ENCODE measurements at places on chromosomes 13 and 19.

DNA sequence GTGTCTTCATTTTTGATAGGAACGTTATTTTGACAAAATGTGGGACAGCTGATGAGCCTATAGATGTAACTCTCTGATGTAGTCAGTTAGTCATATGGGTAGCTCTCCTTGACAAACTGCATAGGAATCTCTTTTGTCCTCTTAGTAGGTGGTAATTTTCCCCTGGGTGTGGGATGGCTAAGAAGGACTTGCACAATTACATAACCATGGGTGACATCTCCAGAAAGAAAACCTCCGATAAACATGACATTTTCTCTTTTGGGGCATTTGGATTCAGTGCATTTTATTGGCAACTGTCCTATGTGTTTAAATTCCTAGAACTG lies 41.8 kb downstream of the IGFL3 start:
- no peak for DNase-seq

DNA sequence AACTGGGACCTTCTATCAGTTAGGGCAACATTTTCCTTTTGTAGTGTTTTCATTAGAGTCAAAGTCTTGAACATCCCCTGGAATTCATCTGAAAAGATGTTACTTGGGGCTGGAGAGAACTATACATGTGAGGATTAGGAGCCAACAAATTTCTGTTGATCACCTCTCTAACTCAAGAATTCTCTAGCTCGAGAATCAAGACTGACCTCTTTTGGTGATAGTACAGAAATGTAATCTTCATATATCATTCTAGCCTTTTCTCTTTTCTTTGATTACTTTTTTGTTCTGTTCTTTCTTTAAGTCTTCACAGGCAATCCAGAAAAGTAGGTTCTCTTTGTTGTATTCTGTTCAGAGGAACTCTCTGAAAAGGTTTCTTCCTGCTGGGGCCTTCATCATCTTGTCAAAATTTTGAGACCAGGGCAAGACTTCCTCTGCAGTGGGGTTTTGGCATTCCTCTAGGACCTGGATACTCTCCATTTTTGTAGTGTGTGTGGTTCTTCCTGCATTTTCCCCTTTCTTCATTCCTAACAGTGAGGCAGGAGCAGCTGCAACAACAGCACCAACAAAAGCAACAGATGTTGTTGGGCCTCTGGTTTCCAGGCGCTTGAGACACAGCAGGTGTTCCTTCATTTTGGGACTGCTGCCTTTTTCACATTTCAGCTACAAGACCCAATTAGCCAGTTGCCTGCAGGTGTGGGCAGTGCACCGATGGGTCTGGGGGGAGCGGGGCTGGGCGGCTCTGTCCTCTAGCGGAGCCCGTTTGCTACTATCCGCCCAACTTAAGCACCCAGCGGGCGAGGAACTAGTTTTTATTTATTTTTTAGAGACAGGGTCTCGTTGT lies 26.2 kb downstream of the ELF1 start:
- no peak for DNase-seq

- no peak for DNase-seq
Observed at GRCh38 chr19:926323-926588, 421 bp downstream of the ARID3A start.

DNA sequence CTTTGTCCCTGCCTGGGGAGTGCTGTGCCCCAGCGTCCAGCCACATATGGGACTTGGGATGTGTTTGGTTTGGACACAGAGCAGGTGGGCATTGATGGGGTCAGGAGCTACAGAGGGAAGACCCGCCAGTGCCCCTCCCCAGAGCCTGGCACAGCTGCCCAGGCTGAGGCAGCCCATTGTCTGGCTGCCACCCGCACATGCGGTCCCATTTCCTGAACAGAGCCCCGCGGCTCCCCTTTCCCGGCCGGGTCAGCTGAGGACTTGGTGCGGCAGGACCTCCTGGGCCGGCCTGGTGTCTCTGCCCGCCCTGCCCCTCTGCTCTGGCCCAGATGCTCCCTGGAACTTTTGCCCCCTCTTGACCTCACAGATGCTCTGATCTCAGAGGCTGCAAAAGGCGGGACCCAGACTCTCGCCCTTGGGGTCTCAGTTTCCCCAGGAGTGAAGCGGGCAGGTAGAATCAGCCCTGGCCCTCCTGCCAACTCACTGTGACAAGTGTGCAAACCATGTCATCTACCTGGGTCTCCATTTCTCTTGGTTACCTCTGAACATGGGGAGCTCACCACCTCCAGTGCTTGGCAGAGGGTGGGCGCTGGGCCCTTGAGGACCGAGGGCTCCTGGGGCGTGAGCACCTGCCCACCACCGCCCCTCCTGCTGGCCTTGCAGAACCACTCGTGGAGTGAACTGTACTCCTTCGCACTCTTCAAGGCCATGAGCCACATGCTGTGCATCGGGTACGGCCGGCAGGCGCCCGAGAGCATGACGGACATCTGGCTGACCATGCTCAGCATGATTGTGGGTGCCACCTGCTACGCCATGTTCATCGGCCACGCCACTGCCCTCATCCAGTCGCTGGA lies 17.8 kb downstream of the HCN2 start:
- DNase-seq: no peak

GRCh38 chr13:101417043-101417406 lies 717 bp upstream of the NALCN start:
- no peak for DNase-seq

- no peak for DNase-seq
Observed at GRCh38 chr13:43574605-43575004, 212.2 kb downstream of the ENOX1 start.

- DNase-seq: no peak
Observed at GRCh38 chr13:77176350-77176749, 149.4 kb upstream of the FBXL3 start.

- no peak for DNase-seq
Observed at GRCh38 chr19:13865571-13866462, 11.1 kb upstream of the NANOS3 start.

DNA sequence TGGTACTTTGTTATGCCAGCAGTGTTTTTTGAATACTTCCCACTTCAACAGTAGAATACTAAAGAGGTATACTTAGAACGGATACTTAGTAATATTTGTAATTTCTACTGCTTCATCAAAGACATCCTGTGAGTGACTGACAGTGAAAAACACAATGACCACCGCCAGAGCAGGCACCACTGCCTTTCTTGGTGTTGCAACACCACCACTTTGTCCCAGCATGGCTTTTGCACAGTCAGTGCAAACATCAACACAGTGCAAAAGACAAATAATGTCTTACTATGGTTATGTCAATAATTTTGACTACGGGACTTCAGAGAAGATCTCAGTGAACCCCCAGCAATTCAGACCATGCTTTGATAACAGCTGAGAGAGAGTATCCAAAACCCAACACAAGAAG lies 220.5 kb downstream of the RBM26 start:
- DNase-seq: no peak

DNA sequence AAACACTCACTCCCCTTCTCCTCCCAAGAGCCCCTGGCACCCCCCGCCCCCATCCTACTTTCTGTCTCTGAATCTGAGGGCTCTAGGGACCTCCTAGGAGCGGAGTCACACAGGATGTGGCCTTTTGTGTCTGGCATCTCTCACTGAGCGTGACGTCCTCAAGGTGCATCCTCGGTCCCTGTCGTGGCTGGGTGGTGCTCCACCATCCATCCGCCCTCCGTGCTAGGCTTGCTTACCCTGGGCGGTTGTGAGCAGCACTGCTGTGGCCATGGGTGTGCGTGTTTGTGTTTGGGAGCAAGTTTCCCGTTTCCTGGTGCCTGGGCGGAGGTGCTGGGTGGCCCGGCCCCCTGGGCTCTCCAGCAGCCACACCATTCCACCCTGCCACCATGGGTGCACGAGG lies 12.2 kb downstream of the PLEKHJ1 start:
- no peak for DNase-seq

GRCh38 chr13:106489849-106490568 lies 45.5 kb downstream of the EFNB2 start:
- DNase-seq: no peak

GRCh38 chr13:94561126-94561525 lies 34.8 kb downstream of the TGDS start:
- no peak for DNase-seq

DNA sequence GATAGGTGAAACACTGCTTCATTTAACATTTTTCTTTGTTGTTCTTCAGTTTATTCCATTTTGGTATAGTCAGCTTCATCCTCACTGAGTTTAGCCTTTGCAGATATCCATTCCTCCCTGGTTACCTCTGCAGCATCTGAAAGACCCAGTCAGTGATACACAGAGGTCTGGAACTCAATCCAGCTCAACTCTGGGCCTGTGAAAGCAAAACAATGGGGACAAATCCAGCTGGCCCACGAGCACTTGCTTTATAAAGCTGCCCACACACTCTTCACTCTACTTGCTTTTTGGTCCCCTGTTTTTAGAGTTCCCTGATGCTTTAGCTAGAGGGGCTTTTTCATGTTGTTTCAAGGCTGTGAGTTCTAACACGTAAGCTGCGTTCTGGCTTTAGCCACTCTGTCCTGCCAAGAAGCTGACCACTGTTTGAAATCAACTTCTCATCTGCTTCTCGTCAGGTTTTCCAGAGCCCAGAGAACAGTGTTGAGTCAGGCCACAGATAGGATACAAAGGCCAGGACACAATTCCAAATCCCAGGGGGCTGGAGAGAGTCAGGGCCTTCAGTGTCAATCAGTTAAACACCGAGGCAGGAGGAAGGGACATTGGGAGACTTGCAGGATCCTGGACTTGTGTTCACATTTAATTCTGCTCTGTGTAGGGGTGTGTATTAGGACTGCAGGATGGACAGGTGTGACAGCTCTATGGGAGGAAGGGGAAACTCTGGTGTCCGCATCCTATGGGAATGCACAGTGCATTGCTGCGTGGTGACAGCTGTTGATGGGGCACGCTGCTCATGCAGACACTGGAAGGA lies 83.5 kb upstream of the RNF113B start:
- DNase-seq: no peak

- no peak for DNase-seq
Observed at GRCh38 chr13:109881961-109882558, 95.7 kb upstream of the IRS2 start.

DNA sequence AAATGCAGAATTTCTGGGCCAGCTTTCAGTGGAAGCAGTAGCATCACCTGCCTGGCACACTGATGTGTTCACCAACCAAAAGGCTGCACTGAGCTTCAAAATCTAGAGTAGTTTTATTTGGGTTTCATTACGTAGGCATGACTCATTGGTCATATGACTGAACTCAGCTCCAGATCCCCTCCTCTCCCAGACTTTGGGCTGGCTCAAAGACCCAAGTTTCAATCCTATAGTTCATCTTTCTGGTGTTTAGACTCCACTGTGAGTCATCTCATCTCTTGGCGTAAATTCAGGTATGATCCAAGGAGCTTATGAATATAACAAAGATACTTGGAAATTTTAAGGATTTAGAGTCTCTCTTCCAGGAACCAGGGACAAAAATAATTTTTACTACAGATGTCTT lies 17.7 kb downstream of the ZMYM5 start:
- DNase-seq: no peak

DNA sequence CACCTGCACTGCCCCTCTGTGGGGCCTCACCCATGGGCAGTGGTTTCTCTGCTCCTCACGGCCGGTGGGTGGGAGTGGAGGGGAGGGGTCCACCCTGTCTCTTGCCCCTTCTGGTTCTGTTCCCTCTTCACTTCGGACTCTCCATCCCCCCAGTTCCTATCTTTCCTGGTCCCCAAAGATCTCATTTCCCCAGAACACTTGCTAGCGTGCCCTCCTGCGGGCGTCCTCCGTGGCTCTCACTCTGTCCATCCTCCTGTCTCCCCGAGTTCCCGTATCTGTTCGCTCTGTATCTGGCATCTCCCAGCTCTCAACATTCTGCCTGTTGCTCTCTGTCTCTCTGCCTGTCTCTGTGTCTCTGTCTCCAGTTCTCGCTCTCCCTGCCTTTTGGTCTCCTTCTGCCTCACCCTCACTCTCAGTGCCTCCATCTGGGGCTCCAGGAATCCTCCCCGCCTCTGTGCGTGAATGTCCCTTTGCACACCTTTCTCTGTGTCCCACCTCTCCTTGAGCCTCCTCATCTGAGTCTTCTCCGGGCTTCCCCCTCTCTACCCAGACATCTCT lies 363 bp downstream of the SPIB start:
- DNase-seq: no peak

- DNase-seq: no peak
Observed at GRCh38 chr19:28899703-28900102, 313.2 kb downstream of the UQCRFS1 start.

GRCh38 chr19:47110521-47111005 lies 3.0 kb downstream of the ZC3H4 start:
- no peak for DNase-seq

- no peak for DNase-seq
Observed at GRCh38 chr19:53626976-53627375, 4.8 kb upstream of the DPRX start.

DNA sequence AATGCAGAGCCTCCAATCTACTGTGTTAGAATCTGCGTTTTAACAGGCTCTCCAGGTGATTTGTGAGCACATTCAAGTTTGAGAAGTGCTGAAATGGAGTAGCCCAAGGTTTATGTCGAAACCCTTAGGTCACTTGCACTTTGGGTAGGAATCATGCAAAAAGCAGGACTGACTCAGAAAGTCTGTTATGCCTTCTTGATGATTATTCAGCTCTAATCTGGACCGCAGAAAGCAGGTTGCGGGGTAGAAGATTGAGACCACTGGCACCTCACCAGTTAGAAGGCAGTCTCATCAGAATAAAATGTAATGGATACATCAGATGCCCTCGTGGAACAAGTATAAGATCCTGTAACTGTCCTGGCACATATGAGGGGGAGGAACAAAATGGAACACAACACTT lies 326.3 kb downstream of the DCLK1 start:
- DNase-seq: no peak

DNA sequence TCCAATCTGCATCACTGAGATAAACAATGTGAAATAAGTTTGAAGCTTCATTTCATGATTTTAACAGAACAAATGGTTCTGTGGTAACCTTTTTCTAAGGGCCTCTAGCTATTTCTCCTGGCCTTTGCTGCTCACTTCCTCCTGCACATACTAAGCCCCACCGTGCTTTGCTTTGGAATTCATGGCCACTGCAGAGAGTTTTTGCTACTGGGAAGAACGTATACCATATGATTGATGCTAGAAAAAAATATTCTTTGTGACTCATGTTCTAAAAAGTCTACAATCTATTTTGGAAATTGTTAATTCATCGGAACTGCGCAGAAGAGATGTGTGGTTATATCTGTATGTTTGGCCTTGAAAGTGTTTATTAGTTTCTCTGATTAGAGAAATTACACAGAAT lies 747.3 kb downstream of the PCDH9 start:
- no peak for DNase-seq

- DNase-seq: no peak
Observed at GRCh38 chr13:99590519-99591011, 89.3 kb downstream of the TM9SF2 start.

Measured in GM12891 (cell line).